ENCODE measurements at places on chromosomes 3 and 15.
A peak's percentile ranks its signal among the peaks of the same experiment; 100 is the strongest.

GRCh38 chr15:78360367-78360801, 20.2 kb downstream of the CRABP1 start:
- no peak for DNase-seq

GRCh38 chr3:139577346-139577745, 37.8 kb upstream of the RBP1 start:
- DNase-seq: no peak

GRCh38 chr3:188327433-188327832, 173.5 kb downstream of the LPP start:
- no peak for DNase-seq

DNA sequence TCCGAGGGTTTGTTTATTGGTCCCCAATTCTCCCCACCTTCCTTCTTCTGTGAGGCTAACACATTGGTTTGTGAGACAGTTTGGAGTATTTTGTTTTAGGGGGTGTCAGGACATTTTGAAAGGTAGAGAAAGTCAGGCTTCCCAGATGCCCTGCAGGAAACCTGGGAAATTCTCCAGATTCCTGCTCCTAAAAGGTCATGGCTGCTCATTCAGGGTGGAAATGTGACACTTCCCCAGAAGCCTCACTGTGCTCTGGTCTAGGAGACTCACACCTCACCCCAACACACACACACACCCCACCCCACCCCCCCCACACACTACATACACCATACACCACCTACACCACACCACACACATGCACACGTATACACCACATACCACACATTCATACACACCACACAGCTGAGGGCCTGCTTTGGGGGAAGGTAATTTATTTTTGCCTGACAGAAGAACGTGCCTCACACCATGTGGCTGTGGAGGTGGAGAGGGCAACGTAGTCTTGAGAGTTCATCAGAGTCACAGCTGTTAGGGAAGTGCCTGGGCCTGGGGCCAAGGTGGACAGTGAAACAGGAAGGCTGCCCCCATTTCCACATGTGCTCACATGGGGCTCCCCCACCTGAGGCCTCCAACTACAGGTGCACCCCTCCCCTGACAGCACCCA, 40.4 kb upstream of the LIMD1 start:
- peak; percentile 26 for DNase-seq
